Glomerular endothelial cell (primary cell): ENCODE measurements at places on chromosomes 3 and 15. TPM values are rescaled to one million over a fixed set of nuclear protein-coding genes. Genes with fewer than 3 reads are reported as not detected.

Gene CAMKV
- not detected in 2 replicates for total RNA-seq

Gene GOLGA8B
- total RNA-seq, result 9.3 and 25.9 TPM in 2 replicates

Gene ALDH1A3
- total RNA-seq, result 19.6 and 27.1 TPM in 2 replicates

Gene LINGO1
- 0.18 TPM in 1 of 2 replicates, not detected in the other for total RNA-seq

Gene EXD1
- total RNA-seq, result 0.53 TPM in 1 of 2 replicates, not detected in the other

Gene SEMA3B
- 0.34 and 2.2 TPM in 2 replicates for total RNA-seq

Gene ACTL6A
- total RNA-seq, result 65.3 and 96.9 TPM in 2 replicates
